GM04503 (cell line): ENCODE measurements at places on chromosomes 4 and X.

DNA sequence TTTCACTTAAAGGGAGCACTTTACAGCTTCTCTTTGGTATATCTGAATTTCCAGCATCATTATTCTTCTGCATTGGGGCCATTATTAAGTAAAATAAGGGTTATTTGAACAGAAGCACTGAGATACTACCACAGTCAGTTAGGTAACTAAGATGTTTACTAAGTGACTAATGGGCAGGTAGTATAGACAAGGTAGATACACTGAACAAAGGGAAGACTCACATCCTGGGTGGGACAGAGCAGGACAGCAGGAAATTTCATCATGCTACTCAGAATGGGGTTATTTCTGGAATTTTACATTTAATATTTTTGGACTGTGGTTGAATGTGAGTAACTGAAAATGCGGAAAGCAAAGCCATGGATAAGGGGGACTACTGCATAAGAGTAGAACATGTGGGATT, 316.0 kb downstream of the CCSER1 start:
- no peak for DNase-seq

- no peak for DNase-seq
Observed at GRCh38 chr4:38673130-38673978, 9.4 kb downstream of the KLF3 start.

- DNase-seq, result no peak
Observed at GRCh38 chrX:129637217-129638109, 17.3 kb downstream of the APLN start.

GRCh38 chr4:94936854-94937253, 179.1 kb downstream of the BMPR1B start:
- DNase-seq, result no peak

DNA sequence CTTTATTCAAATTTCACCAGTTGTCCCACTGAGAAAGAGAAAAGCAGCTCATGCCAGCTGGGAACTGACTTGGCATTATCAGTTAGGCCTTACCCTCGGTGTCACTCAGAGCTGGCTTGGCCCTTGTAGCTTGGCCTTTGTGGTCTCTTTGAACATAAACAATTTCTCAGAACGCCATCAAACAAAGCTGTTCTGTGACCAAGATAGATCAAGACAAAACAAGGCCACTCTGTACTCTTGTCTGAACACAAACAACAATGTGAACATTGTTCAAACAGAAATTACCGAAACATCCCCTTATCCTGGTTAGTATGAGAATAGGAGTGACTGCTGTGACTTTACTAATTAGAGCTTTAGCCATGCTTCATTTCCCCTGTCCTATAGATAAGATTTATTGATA, 57.2 kb downstream of the DIPK2B start:
- no peak for DNase-seq
